ENCODE measurements at places on chromosomes 7 and 10.

DNA sequence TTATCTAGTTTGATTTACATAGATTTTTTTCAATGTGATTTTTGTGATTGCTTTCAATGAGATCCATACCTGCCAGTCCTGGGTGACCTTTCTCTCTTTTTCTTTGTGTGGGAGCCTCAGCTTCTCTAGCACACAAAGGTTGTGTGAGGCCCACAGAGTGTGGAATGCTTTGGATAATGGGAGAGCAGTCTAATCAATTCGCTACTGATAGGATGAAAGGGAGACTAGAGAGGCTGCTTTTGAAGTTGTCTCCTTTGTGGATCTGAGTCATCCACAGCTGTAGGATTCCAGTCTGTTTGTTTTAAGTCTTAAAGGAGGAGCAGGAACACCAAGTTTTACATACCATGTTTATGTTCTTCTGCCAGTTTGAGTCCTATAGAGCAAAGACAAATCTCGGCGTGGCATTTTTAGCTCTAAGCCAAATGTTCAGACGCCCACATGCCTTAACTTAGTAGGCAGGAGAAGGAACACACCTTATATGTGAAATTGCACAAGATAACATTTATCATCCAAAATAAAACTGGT lies 330.0 kb downstream of the ARL4A start:
- DNase-seq = no peak

DNA sequence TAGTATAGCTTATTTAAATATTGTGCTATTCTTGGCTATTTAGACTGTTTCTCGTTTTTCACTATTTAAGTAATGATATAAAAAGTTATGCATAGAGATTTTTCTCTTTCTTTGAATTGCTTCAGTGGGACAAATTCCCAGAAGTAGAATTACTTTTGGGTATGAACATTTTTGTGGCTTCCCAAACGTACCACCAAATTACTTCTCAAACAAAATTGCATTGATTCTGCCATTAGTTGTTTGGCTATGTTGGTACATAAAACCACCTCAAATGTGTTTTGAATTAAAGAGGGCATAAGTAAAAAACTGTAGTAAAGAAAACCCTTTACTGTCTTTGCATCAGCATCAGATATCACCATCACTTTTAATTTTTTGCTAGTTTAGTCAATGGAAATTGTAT lies 31.0 kb downstream of the AKR1B1 start:
- DNase-seq = no peak

DNA sequence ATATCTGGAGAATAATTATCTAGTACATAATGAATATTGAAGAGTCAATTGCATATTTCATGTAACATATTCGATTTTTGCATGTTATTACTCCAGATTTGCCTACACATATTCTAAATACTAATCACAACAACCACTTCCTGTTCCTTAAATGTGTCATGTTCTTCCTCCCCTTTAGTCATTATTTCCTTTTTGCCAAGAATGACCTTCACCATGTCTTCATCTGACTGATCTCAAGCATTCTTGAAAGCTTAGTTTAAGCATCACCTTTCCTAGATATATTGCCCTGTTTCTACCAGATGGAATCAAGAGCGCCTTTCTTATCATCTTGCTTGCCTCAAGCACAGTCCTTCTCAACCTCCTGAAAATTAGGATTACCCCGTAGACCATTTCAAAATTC lies 23.5 kb upstream of the MEOX2 start:
- DNase-seq = no peak

GRCh38 chr10:110151467-110151866 lies 55.9 kb upstream of the MXI1 start:
- no peak for DNase-seq

GRCh38 chr10:28199941-28200340 lies 102.9 kb downstream of the MPP7 start:
- no peak for DNase-seq

- DNase-seq = no peak
Observed at GRCh38 chr7:55059021-55059420, 40.2 kb downstream of the EGFR start.

GRCh38 chr7:47026780-47027361 lies 555.0 kb downstream of the TNS3 start:
- DNase-seq = no peak

- DNase-seq = peak; percentile 8
Observed at GRCh38 chr10:51073453-51074237, 642 bp upstream of the PRKG1 start.

DNA sequence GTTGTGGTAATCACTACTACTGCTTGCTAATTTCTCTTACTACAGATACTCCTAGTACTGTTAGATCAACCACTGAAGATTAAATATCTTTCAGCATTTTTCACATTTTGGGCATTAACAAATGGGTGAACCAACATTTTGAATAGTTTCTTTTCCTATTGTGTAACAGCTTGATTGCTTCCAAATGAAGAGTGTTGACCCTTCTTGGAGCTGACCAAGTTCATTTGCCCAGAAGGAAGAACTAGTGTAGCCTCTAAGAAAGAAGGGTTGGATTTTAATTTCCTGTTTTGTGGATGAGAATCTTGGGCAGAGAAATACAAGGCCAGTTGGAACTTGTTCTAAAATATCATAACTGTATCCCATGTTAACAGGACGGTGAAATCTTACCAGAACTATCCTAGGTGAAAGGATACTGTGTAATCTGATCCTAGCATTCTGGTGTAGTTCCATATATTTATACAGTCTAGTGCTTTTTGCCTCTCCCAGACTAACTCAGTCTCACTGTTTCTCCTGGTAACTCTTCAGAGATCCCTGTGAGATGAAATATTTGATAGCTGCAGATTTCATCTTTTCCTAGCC lies 37.3 kb downstream of the SND1 start:
- DNase-seq = no peak

GRCh38 chr10:47156873-47157272 lies 143.1 kb upstream of the GDF10 start:
- DNase-seq = no peak

DNA sequence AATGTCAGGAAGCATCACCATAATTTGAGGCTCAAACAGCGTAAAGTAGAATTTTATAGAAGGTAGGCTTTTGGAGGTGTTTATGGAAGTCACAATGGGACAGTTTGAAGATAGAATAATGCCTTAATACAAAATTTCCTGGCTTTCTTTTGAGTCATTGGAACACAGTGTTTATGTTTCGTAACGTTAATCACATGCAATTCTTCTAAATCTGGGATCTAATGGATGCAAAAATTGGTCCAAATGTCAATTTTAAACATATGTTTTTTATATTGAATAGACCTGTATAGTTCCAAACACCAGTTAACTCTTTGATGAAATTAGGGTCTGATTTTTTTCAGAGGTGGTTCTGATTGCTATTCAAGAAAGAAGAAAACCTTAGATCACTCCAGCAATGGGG lies 86.5 kb upstream of the HPS1 start:
- DNase-seq = no peak

- no peak for DNase-seq
Observed at GRCh38 chr10:79295563-79295962, 51.7 kb upstream of the PPIF start.

GRCh38 chr10:43062402-43063160 lies 14.3 kb upstream of the RET start:
- DNase-seq = no peak

DNA sequence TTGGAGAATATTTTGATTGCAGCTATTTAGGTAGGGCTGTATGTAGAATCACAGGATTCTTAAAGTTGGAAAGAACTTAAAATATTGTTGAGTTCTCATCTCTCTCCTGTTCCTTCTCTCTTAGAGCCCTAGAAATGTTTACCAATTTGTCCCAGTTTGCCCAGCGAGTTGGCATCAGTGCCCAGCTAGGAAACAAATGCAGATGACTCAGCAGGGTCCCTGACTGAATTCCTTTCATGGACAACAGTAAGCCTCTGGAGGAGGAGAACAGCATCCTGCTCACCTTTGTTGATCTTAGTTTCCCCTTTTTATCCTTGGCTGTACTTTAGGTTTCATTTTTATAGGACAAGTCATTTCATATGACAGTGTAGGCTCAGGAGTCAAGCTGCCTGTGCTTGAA lies 89.3 kb downstream of the SEC23IP start:
- DNase-seq = no peak

GRCh38 chr10:88687853-88688467 lies 18.1 kb upstream of the LIPK start:
- no peak for DNase-seq

GRCh38 chr7:93715234-93715633 lies 140.7 kb upstream of the CALCR start:
- DNase-seq = no peak

GRCh38 chr10:132335189-132336063 lies 3.4 kb downstream of the LRRC27 start:
- no peak for DNase-seq

DNA sequence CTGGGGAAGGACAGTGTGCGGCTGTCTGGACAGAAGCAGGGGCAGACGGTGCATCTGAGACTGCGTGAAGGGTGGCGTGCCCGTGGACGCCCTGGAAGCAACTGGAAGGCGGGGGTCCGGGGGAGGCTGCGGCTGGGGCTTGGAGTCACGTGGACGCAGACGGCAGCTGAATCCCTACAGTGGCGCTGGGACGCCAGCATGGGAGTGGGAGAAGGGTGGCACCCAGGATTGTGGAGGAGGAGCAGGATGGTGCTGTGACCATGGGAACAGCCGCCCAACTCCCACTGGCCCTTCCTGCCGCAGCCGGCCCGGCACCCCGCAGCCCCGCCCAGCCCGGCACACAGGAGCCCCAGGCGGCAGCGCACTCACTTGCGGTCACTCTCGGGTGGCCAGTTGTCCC lies 9.7 kb downstream of the INTS1 start:
- DNase-seq = no peak

- no peak for DNase-seq
Observed at GRCh38 chr7:79319369-79319768, 134.1 kb downstream of the MAGI2 start.

GRCh38 chr7:115676080-115676479 lies 354.5 kb downstream of the TFEC start:
- DNase-seq = no peak

- DNase-seq = no peak
Observed at GRCh38 chr10:110162741-110163145, 44.7 kb upstream of the MXI1 start.
